ENCODE measurements at places on chromosomes 12 and 14. TPM values are rescaled to one million over a fixed set of nuclear protein-coding genes. Genes with fewer than 3 reads are reported as not detected.

GRCh38 chr12:75632442-75632841, 121.0 kb upstream of the KRR1 start:
- no peaks in the 10 kb centered on the region for H3K27me3 ChIP-seq
- no peak for DNase-seq
- H3K4me1 ChIP-seq = no peaks in the 10 kb centered on the region
- no peak overlapping the region for H3K27ac ChIP-seq
- no peak overlapping the region for H3K4me3 ChIP-seq

DNA sequence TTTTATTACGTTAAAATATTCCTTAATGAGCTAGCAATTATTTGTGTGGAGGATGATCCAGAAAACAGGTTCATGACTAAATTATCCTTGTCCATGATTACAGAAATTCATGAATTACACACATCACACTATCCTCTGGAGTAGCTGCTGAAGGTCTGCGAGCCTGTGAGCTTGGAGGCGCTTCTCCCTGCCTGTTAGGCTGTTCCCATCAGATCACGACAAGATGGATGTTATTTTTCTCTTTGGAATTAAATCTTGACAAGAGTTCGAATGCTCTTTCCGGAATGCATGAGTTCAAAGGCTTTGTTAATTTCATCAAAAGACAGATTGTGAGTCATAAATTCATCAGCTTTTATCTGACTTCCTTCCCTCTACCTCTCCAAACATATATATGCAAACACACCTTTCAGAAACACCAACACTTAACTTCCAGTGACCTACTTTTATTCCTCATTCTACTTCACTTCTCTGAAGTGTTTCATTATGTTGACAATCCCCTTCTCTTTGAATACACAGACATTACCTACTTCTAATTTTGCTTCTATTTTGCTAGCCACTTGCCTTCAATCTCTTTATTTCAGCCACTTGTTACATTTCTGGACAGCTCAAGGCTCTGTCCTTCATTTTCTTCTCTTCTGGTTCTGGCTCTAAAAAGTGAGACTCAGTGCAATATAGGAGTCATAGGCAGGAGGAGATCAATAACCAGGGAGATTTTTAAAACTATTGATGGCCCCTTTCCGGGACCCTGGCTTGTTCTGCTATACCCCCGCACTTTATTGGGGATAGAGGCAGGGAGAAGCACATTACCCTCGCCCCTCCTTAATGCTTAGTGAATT, 274.6 kb downstream of the BTG1 start:
- no peak overlapping the region for H3K27ac ChIP-seq
- H3K27me3 ChIP-seq = no peaks in the 10 kb centered on the region
- H3K4me3 ChIP-seq = no peak overlapping the region
- no peaks in the 10 kb centered on the region for H3K4me1 ChIP-seq
- H3K36me3 ChIP-seq = no peaks in the 10 kb centered on the region

GRCh38 chr14:31320216-31320615, 100.1 kb downstream of the HEATR5A start:
- H3K27ac ChIP-seq = no peak overlapping the region
- H3K4me1 ChIP-seq = no peaks in the 10 kb centered on the region
- H3K36me3 ChIP-seq = peaks cover 2% of the 10 kb centered on the region
- no peak overlapping the region for H3K4me3 ChIP-seq

GRCh38 chr12:70260646-70261045, 17.4 kb downstream of the CNOT2 start:
- no peak for DNase-seq
- H3K27me3 ChIP-seq = no peaks in the 10 kb centered on the region
- no peak overlapping the region for H3K27ac ChIP-seq
- no peak overlapping the region for H3K4me3 ChIP-seq
- H3K36me3 ChIP-seq = no peaks in the 10 kb centered on the region

- no peaks in the 10 kb centered on the region for H3K36me3 ChIP-seq
- no peaks in the 10 kb centered on the region for H3K4me1 ChIP-seq
- DNase-seq = peak; percentile 87
- H3K27me3 ChIP-seq = no peaks in the 10 kb centered on the region
Observed at GRCh38 chr12:55724226-55724939, 4.2 kb downstream of the RDH5 start.

Gene TMEM119
- 21.1 TPM for total RNA-seq

Gene BAZ1A
- total RNA-seq = 26.6 TPM

All from aorta (tissue), 5 donors.